NCI-H1930 (cell line): ENCODE measurements at places on chromosomes 2 and 18.

- DNase-seq = no peak
These were observed 48.5 kb downstream of the SMAD7 start for GRCh38 chr18:48902023-48902855.

DNA sequence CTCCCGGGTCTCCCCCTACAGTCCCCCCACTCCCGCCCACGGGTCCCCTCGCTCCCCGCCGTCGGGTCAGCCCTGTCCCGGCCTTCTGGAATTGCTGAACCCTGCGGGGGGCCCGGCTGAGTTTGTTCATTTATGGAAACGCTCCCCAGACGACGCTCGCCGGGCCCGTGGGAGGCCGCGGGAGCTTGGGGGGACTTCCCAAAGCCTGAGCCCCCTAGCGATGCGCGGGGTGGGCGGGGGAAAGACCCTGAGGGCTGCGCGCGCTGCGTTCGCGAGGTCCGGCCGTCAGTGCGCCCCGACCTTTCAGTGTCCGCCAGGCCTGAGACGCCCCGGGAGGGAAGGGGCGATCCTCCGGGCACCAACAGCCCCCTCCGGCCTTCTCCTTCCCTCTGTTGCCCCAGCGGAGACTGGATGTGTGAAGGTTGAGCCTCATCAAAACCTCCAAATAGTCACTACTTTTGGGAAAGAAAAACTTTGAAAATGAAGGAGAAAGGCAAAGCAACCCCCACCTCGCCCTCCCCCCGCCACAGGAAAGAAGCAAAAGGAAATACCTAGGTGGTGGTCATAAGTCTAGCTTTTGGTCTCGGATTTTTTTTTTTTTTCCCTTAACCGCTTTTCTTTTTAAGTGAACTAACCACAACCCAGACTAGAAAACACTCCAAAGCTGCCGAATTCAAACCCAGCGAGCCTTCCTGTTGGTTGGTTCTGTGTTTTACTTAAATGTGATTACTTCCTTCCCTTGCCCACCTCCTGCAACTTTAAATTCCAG, 509 bp upstream of the CYS1 start:
- DNase-seq = no peak

GRCh38 chr2:97745474-97746174, 32.2 kb downstream of the ZAP70 start:
- DNase-seq = no peak

DNA sequence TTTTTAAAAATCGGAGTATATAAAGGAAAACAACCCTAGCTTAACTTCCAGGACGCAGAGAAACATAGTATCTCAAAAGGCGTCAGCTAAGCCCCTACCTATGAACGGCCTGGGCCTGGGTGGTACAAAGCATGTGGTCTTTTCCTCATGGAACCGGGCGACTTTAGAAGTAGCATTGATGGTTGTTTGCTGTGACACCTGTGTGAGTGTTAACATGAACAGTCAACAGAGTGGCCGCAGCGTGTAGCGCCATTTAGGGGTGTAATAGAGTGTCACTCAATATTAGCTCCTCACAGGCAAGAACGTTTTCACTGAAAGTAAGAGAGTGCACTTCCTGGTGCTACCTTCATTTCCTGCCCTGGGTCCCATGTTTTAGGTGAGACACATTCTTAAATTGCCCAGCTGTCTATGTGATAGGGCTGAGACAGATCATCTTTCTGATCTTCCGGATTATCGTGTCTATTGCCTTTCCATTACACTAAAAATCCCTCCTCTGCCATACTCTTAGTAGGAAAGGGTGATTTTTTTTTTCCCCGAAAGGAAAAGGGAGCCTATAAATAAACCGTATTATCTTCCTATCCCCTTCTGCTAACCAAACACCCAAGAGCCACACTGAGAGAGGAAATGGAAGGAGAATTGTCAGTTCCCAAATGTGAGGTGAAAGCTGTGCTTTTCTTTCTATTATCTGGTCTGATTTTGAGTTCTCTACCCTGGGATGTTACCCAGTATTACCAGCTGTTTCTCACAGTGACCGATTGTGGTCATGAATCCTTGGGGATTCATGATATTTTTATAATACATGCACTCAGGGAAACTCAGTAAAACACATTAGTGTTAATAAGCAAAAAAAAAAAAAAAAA, 1.3 kb downstream of the GORASP2 start:
- DNase-seq = no peak

DNA sequence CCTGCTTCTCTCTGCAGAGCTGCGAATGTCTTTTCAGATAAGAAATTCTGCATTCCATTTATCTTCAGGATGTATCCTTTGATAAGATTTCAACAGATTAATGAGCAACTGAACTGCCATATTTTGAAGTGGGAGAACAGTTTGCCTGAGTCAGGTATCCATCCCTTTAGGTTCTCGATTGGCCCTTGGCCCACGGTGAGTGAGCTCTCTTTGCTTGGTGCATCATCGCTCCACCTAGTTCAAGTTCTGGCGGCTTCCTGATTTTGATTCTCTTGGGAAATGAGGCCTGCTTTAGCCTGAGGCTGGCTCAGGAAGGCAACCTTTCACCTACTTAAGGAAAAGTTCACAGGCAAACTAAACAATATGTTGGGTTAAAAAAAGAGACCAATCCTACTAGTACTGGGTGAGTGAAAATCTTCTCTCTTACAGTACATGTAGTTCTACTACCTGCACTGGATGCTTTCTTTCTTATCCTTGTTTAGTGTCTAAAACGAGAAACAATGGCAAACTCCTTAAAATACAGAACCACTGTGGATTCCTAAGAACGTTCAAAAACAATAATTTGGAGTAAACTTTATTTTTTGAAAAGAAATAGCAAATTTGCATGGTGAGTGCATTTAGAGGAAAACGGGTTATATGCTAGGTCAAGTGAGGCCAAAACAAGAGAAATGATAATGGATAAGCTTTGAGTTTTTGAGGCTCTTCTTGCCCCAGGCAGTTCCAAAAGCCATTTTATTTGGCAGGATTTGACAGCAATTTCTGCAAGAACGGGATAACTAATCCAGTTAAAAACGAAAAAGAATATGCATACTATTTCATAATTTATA, 837 bp upstream of the ACSL3 start:
- no peak for DNase-seq

- DNase-seq = no peak
These were observed 29.5 kb downstream of the TNP1 start for GRCh38 chr2:216830346-216830745.

DNA sequence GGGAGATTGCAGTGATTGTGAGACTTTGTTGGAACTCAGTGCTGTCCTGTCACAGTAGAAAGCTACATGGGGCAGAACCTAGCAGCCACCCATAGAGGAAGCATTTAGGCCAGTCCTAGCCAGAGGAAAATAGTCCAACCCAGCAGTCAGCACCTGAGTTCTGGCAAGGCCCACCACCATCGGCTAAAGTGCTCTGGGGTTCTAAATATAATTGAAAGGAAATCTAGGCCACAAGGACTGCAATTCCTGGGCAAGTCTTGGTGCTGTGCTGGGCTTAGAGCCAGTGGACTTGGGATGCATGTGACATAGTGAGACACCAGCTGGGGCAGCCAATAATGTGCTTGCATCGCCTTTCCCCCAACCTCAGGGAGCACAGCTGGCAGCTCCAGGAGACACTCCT, 28.9 kb upstream of the ACTR2 start:
- DNase-seq = no peak

- DNase-seq = no peak
These were observed 32.2 kb upstream of the PIK3C3 start for GRCh38 chr18:41922841-41923240.

DNA sequence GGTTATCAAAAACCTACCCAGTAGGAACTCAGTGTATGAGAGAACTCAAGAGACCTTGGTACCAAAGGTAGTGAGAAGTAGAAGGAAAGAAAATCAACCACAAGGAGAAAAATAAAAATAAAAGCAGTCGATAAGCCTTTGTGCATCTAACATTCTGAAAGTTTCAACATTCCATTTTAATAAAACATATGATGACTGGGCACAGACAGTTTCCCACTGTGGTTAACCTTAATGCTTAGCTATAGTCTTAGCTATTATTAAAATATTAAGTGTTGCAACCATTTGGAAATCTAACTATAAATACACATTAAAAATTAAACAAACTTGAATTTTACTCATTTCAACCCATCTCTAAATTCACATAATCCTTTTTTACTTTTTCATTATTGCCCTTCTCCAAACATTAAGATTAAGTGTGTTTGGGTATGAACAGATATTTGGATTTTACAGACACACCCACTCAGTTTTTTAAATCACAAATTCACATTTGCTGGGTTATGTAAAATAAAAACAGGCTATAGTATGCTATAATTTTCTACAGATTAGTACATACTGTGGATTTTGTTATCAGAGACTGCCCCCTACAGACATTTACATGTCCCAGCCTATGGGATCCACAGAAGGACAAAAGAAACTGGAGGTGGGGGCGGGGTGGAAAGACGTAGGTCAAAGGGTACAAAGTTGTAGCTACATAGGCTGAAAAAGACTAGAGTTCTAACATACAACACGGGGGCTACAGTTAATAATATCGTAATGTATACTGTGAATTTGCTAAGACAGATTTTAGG, 32.8 kb downstream of the SRBD1 start:
- DNase-seq = no peak

GRCh38 chr2:160493227-160494028, at the start of gene RBMS1:
RBMS1 (minus strand) TSS chr2:160493807; CDS start chr2:160493363, 444 bp downstream.
- DNase-seq = no peak

DNA sequence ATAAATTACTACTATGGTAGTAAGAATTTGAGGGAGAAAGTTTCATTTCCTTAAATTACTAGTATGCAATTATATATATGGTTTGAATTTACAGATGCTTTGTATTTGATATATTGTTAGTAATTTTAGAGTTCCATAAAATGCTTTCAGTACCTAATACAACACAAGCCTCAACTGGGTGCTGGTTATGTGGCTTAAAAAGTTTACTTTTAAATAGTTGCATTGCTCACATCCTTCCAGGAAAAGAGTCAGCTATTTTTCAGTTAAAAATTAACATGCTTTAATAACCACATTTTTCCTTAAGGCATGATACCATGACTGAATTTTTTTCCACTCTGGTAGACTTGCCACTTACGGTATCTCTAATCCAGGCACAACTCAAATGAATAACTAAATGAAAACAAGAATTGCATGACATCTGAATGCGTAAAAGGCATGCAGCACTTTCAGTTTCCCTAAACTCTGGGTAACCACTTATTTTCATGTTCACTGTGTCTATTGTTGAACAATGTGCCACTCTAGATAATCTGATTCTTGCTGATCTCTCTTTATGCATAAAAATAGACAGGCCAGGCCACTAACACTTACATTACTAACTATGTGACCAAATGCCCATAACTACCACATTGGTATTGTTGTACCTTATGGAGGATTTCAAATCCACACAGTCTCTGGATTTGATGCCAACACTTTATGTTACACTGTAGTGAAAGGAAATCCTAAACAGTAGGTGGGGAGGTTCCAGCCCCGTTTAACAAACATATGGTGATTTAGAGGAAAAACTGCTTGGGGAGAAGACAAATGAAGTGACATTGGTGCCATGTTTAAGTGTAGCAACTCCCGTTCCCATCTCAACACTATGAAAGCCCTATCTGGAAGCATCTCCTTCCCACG, 35.5 kb upstream of the SLC35F5 start:
- no peak for DNase-seq

DNA sequence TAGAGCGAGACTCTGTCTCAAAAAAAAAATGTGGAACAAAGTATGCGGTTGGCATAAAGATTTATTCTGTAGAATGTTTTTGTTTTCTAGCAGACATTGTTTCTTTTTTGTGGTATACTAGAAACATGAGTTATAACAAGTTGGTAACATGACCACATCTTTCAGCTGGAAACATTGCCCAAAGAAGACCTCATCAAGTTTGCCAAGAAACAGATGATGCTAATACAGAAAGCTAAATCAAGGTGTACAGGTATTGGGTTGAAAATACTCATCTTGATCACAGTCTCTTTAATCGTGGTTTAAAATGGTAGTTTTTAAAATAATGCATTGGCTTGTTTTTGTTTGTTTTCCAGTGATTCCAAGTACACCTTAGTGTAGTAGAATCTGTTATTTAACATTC, 1.9 kb downstream of the GCC2 start:
- no peak for DNase-seq

GRCh38 chr2:178208817-178209216, 14.5 kb downstream of the OSBPL6 start:
- no peak for DNase-seq

DNA sequence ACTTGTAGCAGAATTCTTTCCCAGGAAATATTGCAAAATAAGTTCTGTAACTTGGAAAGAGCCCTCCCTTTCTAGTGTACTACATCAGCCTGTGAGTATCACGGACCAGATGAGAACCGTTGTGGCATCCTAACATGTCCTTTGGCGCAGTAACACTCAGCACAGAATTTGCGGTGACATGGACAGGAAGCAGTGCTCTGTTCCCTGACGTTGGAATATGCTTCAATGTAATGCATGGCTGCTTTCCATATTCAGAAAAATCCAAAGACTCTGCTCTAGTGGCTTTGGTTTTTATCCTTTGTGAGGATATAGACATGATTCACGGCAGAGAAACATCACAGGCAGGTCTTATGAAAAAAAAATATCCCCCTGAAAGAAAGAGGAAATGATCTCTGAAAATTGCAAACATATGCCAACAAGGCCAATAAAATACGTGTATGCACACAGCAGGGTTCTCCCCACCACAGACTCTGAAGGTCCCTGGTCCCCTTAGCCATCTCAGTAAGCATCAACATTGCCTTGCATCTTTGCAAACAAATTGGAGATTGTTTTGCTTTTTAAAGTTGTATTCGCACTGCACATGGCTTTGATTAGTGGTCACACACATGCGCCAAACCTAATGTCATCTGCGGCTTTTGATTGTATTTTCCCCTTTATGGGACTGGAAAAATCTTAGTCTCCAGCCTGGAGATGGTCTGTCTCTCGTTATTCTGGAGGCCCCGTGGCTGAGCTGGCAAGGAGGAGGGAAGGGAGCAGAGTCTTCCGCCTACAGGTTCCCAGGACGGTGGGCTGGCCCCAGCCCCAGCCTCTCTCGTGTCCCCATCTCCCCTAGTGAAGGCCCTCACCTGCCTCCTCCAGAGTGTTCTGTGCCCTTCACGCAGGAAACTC, 122.9 kb downstream of the COPS8 start:
- DNase-seq = no peak

DNA sequence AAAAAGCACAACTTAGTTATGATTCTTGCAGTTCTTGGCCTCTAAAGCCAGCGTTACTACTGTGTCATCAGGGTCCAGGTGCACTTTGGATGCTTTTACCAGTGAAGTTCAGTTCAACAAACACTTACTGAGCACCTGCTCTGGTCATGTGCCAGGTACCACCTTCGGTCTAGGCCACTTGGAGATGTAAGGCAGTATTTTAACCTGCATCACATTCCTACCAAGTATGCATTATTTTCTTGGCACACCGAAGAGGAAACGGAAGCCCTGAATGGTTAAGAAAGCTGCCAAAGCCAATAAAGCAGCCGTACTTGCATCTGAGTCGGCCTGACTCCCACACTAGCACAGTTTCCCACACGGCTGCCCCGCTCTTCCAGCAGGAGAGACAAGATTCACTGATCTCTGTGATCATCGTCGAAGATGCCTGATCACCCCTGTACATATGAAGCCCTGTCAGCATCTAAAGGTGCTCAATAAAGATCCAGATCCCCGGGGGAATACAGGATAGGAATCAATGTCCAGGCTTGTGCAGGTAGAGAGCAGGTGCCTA, 427.1 kb downstream of the EIPR1 start:
- DNase-seq = no peak

GRCh38 chr2:10965241-10965843, 53.6 kb downstream of the KCNF1 start:
- DNase-seq = no peak

- DNase-seq = no peak
These were observed 281.1 kb upstream of the POU3F3 start for GRCh38 chr2:104572834-104573233.
